HEK293T (cell line): ENCODE measurements at places on chromosomes 5 and 9.

DNA sequence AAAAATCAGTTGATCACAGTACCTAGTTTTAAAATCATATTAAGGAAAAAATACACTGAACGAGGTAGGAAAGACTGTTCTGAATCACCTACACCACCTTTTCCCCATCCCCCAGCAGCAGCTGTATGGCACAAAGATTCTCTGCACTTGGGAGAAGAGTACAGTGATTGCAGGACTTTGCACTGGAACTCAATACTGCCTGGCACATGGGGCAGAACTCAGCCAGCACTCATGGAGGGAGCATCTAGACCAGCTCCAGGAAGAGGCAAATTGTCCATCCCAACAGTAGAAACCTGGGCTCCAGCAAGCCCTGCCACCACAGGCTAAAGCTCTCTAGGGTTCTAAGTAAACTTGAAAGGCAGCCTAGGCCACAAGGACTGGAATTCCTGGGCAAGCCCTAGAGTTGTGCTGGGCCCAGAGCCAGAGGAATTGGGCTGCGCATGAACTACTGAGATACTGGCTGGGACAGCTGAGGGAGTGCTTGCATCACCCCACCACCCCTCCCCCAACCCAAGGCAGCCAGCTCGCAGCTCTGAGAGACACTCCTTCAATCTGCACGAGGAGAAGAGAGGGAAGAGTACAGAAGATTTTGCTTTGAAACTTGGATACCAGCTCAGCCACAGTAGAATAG is 654.4 kb upstream of the CDH6 start:
- no peak for DNase-seq

GRCh38 chr9:114652776-114653555 is 4.6 kb downstream of the TEX53 start:
- no peak for DNase-seq

- DNase-seq = no peak
These were observed 65.5 kb upstream of the SPTLC1 start for GRCh38 chr9:92180669-92181181.

- no peak for DNase-seq
These were observed 77.6 kb upstream of the RASA1 start for GRCh38 chr5:87190041-87190440.

DNA sequence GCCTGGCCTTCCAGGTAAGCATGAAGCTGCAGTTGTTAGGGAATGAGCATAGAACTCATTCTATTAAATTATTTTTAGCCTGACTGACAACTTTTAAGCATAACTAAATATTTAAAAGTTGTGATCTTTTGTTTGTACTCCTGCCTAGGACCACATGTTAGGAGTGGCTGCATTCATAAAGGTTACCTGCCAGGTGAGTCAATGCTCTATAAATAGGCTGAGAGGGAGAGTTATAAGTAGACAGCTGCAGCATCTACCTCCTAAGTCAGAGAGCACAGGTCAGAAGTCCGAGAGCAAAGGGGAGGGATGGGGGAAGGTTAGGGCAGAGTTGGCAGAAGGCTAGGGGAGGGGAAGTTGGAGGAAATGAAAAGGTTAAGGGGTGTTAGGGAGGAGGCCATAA is 292.4 kb upstream of the TLE4 start:
- DNase-seq = no peak

DNA sequence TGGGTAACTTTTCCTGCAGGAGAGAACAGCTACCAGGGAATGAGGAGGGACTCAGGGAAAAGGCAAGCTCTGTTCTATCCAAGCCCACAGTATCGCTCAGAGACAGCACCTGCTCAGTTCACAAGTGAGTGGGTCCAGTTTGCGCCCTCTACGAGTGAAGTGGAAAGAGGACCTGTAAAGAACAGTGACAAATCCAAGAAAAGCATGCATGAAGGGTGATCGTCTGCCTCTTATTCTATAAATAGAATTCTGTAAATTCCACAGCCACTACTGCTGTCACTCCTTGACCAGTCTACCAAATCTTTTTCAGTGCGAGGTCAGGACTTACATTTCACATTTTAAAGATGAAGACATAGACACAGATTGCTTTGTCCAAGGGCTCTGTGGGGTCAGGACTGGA is 117.5 kb downstream of the ENTREP1 start:
- DNase-seq = no peak
